Activated CD4-positive, alpha-beta T cell treated with anti-CD3 and anti-CD28 coated beads, Interleukin-10, Interleukin-2, amounts not matched to agents 100 ng/mL and 50 ng/mL, durations not matched to agents 16 hours and 8 hours (primary cell): ENCODE measurements at places on chromosomes 1 and 21.

DNA sequence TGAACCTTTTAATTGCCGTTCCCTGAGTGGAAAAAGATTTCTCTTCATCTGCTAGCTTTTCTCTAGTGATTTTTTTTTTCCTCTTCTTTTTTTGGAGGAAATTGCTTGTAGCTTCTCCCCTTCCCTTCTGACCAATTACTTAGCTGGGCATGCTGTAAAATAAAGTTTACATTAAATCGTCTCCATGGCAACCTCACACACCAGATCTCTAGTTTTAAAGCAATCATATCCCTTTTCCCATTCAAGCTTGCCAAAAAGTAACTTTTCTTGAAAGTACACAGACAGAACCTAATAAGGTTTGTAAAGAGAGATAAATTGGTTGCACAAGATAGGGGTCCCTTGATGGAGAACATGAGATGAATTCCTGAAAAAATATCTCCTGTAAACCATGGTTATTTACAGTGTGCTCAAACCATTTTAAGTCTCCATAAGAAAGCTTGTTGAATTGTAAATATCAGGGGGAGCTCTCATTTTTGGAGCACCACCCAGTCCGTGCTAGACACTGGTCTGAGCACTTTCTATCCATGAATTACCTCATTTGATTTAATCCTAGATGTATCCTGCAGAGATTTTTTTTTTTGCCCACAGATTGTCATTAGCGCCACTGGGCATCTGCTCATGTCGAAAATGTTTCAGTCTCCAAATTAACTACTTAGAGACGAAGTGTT, 32.6 kb upstream of the HTR1D start:
- DNase-seq = no peak

- DNase-seq = no peak
Observed at GRCh38 chr1:27135541-27136235, 19.2 kb downstream of the SLC9A1 start.

DNA sequence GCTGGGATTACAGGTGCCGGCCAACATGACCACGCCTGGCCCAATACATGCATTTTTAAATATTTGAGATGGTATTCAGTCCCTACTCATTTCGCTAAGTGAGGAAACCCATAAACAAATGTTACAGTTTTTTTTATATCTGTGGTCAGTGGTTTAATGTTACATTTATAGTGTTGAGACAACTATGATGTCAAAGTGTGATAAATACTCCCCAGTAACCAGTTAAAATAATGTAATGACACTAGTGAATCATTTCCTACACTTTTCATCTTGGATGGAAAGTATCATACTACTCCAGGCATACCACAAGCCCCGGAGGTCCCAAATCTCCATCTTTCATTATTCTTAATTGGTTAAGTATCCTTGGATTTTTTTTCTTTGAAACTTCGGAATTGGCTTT, 87.5 kb upstream of the KIF26B start:
- no peak for DNase-seq

- DNase-seq = no peak
Observed at GRCh38 chr1:77089756-77090155, 129.5 kb downstream of the PIGK start.
